ENCODE measurements at places on chromosomes 1 and 21.

DNA sequence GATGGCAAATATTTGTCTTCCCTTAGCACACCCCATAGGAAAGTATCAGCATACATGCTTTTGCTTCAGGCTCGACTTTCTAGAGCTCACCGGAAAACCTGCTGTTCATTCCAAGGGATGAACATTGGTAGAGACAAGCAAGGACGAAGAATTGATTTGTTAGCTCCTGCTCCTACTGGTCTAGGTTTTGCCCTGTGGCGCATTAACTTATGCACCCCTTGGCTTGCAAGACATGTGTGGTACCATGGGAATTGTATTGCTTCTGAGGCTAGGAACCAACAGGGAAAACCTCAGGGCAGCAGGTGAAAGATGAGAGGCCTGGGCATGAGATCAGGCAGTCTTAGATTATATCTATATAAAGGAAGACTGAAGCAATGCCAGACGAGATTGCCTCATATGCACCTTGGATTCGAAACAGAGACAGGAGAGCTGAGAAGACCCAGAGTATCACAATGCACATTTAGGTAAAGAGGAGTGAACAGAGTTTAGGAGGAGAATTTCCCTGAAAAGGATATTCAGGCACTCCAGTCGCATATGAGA lies 771.2 kb upstream of the B3GALT2 start:
- no peak for DNase-seq

DNA sequence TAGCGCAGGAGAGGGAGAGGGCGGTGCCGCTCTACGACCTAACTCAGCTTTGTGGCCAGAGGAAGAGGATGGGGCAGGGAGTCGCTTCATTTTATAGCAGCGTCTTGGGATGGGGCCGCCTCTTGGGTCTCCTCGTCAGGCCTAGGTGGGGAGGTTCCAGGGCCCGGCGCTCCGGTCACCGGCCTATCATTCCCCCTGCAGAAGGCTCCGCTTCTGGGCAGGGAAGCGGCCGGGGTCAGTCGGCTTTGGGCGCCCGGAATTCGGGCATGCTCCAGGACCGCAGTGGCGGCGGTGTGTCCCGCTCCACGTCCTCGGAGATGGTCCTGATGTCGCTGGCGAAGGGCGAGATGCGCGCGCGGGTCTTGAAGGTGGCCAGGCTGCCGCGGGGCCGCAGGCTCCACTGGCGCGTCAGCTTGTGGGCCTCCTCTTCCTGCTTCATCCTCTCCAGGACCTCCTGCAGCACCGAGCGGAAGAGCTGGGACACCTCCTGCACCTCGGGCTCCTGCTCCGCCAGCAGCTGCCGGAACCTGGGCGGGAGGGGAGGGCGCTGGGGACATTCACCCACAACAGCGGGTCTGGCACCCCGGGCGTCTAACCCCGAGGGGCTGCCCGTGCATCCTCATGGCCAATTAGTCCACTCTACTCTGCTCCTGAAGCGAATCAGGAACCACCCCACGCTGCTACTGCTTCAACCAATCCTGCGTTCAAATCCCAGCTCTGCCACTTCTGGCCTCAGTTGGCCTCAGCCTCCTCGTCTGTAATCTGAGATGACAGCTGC lies 13.0 kb downstream of the RD3 start:
- no peak for DNase-seq

- DNase-seq, result no peak
These were observed 12.4 kb downstream of the ATP1A2 start for GRCh38 chr1:160127865-160128523.

- no peak for DNase-seq
These were observed 67.8 kb downstream of the SIK1 start for GRCh38 chr21:43358940-43359822.

DNA sequence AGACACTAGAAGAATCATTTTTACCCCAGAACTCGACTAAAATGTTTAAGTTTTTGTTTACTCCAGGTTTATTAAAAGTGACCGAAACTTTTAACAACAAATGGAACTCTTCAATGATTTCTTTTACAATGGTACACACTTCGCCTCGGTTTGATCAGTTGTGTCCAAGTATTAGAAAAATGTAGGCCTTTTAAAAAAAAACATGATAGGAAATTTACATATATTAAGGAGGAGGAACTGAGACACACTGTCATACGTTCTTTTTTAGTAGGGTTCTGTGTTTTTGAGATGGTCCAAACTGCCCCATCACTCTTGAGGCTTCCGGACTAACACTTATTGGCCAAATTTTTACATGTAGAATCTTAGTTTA lies 1.3 kb downstream of the PRDM2 start:
- DNase-seq, result no peak

DNA sequence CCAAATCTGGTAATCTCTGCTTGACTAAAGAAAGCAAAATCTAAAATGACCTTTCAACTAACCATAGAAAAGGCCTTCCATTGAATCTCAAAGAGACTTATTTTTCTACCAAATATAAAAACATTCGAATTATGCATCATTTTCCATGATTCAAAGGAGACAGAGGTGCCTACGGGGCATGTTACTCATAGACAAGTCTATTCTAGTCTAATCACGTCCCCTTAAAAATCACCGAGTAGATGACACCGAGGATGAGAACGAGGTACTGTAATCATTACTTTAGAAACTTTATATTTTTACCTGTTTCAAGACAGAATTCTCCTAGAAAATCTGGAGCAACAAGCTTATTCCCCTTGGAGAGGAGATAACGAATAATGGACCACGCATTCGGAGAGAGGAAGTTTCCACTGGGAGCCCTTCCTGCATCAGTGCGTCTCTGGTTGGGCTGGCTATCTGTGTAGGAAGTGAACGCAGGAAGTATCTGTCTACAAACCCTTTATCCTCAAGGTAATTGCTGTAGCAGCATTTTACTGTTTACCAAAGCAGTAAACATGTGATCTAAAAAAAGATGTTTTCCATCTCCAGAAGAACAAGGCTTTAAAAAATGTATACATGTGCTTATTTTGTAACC lies 9.5 kb downstream of the ERG start:
- DNase-seq, result no peak

All from GM18507 (cell line).